Osteocyte (in vitro differentiated cells): ENCODE measurements at places on chromosomes 2 and 18.

- DNase-seq, result no peak
Observed at GRCh38 chr2:26243470-26244308, 743 bp downstream of the HADHA start.

DNA sequence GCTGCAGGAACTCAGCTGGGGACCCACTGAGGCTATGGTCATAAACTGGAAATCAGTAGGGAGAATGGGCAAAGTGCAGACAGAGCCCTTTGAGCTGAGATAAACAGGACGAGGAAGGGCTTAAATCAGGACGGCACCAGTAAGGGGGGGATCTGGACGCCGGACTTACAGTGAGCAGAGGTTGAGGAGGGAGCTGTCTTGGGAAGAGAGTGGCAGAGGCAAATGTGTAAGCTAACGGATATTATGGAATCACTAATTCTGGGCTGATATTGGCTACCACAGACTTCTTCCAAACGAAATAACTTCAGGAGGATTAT lies 539 bp downstream of the CYP27A1 start:
- no peak for DNase-seq

- DNase-seq, result no peak
Observed at GRCh38 chr2:164069540-164069939, 333.7 kb upstream of the FIGN start.

GRCh38 chr2:238060096-238060541 lies 682 bp upstream of the SCLY start:
- no peak for DNase-seq

DNA sequence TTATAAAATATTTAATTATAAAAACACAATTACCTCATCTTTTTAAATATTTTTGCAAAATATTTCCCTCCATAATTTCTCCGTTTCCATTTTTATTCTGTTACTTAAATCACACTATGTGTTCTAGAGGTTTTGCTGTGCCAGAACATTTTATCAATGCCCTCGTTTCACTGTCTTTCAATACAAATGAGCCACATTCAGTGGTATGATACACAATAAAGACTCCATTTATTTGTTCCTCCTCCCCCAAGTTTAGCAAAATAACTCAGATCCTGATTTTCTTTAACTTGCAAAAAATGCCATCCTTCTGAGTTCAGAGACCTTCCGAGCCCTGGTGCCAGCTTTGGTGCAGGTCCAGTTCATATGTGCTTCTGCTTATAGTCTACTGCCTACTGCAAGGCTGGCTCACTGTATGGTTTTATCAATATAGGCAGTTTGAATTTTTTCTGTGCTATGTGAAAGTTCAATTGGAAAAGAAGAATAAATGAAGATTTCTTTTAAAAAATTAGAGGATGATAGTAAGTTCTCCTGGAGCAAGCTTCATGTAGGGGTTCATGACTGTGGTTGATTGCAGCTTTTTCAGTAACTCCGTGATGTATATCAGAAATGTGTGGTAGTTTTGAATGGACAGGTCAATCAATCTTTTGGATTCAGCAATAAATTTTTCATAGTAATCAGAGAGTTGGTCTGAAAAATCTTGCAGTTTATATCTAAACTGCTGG lies 42.5 kb downstream of the APOB start:
- no peak for DNase-seq

GRCh38 chr2:234556848-234557573 lies 60.1 kb upstream of the ARL4C start:
- no peak for DNase-seq

GRCh38 chr18:37564711-37565100 lies 892 bp downstream of the CELF4 start:
- DNase-seq, result no peak

DNA sequence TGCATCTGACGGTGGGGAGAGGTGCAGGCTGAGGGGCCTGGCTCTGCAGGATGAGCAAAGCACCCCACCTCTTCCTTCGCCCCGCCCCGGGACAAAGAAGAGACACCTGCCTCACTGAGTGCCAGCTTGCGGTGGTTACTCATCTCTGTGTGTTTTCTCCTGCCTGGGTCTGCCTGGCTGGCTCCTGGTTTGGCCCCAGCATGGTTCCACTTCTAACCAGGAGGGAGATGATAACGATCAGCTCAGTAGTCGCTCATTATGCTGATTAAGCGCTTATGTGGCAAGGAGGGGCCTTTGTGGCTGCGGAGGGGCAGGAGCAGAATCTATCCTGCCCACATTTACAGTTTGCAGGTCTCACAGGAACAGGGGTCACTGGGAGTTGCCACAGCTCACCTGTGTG lies 68.7 kb upstream of the EDAR start:
- DNase-seq, result no peak

- DNase-seq, result no peak
Observed at GRCh38 chr2:88483200-88483599, 30.7 kb upstream of the FOXI3 start.

DNA sequence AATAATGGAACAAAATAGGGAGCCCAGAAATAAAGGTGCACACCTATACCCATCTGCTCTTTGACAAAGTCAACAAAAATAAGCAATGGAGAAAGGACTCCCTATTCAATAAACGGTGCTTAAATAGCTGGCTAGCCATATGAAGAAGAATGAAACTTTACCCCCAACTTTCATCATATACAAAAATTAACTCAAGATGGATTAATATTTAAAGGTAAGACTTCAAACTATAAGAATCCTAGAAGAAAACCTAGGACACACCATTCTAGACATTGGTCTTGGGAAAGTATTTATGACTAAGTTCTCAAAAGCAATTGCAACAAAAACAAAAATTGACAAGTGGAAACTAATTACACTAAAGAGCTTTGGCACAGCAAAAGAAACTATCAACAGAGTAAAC lies 139.1 kb downstream of the DNAH7 start:
- DNase-seq, result no peak

- DNase-seq, result no peak
Observed at GRCh38 chr2:78977661-78978145, 47.8 kb upstream of the REG3G start.

DNA sequence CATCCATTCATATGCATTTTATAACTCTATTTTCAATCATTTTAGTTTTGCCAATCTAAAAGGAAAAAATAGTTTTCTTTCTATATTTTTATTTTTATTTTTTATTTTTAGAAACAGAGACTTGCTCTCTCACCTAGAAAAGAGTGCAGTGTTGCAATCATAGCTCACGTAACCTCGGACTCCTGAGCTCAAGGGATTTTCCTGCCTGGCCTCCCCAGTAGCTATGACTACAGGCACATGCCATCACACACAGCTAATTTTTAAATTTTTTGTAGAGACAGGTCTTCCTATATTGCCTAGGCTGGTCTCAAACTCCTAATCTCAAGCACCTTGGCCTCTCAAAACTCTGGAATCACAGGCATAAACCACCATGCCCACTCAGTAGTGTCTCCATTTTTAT lies 125.5 kb upstream of the XIRP2 start:
- no peak for DNase-seq

GRCh38 chr18:49854681-49855080 lies 41.3 kb upstream of the ACAA2 start:
- DNase-seq, result no peak

GRCh38 chr2:21382701-21383520 lies 259.1 kb downstream of the TDRD15 start:
- no peak for DNase-seq

DNA sequence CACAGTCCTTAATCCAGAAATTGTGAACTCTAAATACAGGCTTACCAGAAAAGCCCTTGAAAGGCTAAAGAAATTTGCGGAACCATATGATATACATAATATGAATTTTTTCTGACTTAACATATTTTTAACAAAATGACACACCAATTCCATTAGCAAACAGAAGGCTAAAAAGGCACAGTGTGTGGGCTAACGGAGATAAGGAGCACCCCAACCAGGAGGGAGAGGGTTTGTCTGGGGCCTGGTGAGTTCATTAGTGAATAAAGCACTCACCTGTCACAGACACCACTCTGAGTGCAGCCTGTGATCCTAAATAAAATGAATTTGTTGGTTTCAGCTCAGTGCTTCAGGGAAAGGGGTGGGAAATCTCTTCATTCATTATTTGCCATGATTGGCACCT lies 2.7 kb upstream of the FECH start:
- no peak for DNase-seq
